Right lobe of liver (tissue), 6 donors: ENCODE measurements at places on chromosomes 3 and 15.

DNA sequence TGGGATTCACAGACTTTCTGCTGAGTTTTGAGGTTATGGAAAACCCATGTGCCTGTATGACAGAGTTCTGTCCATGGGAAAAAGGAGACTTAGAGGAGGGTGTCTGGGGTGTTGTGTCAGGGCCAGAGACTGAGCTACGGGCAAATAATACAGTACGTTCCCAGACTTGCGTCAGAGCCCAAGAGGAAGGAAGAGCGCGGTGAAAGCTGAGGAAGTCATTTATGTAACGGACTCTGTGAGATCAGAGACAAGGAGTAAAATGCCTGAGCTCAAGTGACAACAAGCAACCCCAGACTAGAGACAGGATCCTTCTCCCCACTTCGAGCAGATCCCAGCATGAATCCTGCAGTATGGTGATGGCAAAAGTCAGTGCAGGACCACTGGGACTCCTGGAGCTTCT is 368.6 kb upstream of the MCTP2 start:
- DNase-seq: no peak

GRCh38 chr3:141887051-141887450 is 10.6 kb downstream of the ATP1B3 start:
- no peak for DNase-seq

- DNase-seq: no peak
Observed at GRCh38 chr3:72126441-72127223, 341.7 kb upstream of the PROK2 start.

GRCh38 chr3:80036176-80036575 is 268.4 kb upstream of the ROBO1 start:
- DNase-seq: no peak

DNA sequence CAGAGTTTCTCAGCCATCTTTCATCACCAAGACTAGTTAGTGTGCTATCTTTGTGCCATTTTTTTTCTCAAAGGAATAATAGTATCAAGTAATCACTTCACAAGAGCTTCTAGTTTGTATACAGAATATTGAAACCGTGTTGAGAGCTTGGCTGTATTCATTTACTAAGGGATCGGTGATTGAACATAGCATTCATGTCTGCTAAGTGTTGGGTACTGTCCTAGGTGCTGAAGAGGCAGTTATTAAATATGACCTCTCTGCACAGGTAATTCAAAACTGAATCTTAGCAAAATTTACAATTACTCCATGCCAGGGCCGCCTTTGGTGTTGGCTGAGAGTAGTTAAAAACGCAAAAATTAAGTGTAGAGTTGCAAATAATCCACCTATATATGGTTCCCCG is 355.3 kb upstream of the RORA start:
- no peak for DNase-seq

GRCh38 chr3:128438488-128439072 is 28.1 kb downstream of the DNAJB8 start:
- DNase-seq: no peak

GRCh38 chr3:139319428-139320402 is 24.1 kb upstream of the MRPS22 start:
- DNase-seq: no peak

DNA sequence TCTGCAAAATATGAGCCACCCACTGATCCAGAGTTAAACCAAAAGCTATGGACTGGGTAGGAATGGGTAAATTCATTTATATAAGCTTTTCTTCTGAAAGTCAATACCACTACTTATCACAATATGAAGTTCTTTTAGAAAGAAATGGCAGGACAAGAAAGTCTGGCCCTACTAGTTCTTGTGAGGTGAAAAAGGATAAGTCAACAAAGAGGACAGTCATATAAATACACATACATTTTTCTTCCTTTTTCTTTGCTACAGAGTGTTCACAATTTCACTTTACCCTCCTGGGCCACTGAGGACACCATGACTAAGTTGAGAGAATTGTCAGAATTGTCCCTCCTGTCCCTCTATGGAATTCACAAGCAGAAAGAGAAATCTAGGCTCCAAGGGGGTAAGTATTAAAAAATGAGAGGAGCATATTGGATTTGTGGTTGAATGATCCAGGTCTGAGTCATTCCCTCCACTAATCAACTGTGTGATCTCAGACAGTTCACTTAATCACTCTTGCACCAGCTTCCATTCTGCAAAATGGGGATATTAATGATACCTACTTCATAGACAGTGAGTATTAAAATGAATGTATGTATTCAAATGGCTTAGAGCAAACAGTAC is 27.6 kb downstream of the ACP3 start:
- no peak for DNase-seq

DNA sequence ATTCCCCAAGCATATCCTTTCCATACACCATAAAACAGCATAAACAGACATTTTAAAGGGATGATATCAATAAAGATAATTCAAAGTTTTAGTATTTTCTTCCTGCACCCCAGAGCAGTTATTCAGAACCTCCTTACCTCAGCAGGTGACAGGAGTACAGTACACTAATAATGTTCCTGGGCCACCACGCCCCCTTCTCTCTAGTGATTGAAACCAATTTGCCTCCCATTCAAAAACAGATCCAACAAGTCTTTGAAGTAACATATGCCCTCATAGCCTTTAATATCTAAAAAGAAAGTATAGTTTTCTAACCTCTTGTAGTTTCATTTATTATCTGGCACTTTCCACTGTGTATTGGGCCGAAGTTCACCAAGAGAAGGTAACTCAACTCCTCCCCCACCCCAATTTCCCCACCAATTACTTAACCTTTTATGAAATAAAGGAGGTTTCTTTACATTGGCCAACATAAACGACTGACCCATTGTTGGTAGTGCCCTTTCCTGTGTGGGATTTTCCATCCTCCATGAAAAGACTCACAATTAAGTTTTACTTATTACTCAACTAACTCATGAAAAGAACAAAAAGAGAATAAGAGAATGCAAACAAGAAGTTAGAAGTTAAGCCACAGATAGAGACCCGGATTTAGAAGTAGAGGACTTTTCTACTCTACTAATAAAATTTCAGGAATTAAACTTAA is 5.0 kb upstream of the ATP8B4 start:
- DNase-seq: no peak

- no peak for DNase-seq
Observed at GRCh38 chr3:47034868-47035489, 55.5 kb downstream of the NBEAL2 start.

- DNase-seq: no peak
Observed at GRCh38 chr3:115624029-115624741, 875 bp downstream of the GAP43 start.

DNA sequence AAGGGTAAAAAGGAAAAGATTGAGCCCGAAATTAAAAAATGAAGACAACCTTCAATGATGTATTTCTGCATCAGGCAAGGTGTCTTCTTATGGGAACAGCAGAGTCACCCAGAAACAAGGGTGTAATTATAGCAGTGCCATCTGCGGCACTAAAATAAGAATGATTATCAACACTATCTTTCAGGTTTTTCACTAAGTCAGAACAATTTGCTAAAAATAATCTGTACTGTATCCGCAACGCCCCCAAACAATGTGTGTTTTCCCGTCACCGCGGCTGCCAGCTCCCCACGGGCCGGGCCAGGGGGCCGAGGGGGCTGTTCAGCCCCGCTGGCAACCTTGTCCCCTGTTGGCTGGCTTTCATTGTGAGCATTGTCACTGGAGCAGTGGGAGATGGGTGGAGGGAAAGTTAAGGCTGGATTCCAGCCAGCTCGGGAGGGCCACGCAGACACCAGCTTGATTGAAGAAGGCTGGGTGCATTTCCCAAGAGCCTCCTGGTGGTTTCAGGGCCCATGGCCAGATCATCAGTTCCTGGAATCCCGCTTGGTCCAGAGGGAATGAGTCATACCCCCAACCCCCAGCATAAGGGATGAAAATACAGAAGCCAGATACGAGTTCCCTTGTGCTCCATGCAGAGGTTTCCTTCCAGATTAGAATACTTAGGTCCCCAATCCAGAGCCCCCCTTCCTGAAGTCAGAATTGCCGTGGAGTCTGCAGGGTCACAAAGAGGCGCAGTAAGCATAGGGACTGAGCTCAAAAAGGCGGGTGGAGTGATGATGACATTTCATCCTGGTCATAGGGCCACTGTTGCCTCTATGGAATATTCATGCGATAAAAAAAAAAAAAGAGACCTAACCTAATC is 90.2 kb upstream of the KLF13 start:
- no peak for DNase-seq

DNA sequence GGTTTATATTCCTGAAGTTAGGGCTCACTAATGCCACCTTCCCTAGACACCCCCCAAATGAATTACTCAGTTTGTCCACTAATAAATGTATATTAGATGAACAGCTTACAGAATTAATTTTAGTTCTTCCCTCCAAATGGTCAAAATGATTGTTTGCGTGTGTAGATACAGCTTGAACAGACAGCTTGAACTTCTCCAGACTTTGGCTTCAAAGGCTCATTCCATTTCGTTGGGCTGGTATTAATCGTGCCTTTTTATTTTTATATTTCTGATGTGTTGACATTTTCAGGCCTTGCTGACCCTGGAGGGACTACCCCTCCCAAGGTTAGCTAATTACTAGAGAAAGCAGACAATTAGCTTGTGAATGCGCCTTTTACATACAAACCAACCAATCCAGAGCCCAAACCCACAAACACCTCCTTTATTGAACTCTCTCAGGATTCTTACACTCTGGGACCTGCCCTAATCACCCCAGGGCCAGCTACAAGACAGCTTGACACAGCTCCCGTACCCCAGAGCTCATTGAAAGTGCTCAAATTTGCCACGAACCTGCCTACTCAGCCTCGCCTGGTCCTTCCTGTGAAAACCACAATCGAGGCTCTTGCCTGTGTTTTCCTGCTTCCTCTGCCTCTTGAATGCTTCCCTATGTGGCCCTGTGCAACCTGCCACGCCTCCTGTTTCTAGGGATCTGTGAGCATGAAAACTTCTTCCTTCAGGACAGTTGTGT is 40.3 kb downstream of the RPL22L1 start:
- no peak for DNase-seq

DNA sequence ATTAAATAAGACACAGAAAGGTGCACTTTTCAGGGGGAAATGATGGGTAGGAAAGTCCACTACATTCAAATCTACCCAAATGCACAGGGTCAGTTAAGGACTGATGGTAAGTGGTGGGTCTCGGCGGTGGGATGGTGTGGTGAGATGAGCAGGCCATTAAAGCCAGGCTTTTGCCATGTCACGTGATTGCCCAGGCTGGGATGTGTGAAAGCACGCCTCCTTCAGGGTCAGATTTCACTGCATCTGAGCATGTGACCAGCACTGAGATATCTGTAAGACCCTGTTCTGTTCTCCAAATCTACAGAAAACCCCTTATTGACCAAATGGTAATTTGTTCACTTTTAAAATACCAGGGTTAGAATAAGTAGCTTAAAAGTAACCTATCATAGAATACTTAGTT is 301.5 kb downstream of the MEX3B start:
- no peak for DNase-seq

- no peak for DNase-seq
Observed at GRCh38 chr15:64635499-64636495, 139.6 kb downstream of the RBPMS2 start.

GRCh38 chr3:157572559-157573270 is 69.5 kb upstream of the VEPH1 start:
- no peak for DNase-seq
